ENCODE measurements at places on chromosomes 12 and 14. TPM values are rescaled to one million over a fixed set of nuclear protein-coding genes. Genes with fewer than 3 reads are reported as not detected.

Gene ENTPD5
- total RNA-seq = 8.4 TPM

Gene TAS2R50
- 2.4 TPM for total RNA-seq

Gene GLS2
- total RNA-seq = not detected

Gene SLCO1B1
- total RNA-seq = not detected

Gene SVOP
- total RNA-seq = not detected

Gene HSPB8
- 9.8 TPM for total RNA-seq

Gene PNMA1
- total RNA-seq = 9.0 TPM

Gene CCDC85C
- total RNA-seq = 3.4 TPM

Gene OTX2
- not detected for total RNA-seq

Gene TTC6
- under 0.01 TPM for total RNA-seq

Gene HOTAIR
- total RNA-seq = 0.09 TPM

Measured in smooth muscle cell of bladder (primary cell).